ENCODE measurements at places on chromosomes 2 and 18.

DNA sequence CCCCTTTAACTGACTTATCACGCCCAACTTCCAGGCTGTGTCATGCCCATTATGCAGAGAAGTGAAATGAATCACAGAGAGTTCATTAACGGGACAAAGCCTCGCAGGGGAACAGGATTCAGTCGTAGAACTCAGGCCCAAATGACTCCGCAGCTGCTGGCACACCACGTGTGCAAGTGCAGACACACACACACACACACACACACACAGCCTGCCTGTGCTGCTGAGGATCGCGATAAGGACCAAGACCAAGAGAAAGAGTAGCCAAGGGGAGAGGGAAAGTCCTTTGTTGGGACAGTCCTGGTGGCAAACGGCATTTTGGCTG, 90.0 kb upstream of the TAF1B start:
- DNase-seq, result no peak

GRCh38 chr2:160077912-160078810, 15.7 kb upstream of the PLA2R1 start:
- no peak for DNase-seq

- DNase-seq, result no peak
Observed at GRCh38 chr2:95023222-95023597, 2.3 kb upstream of the MAL start.

GRCh38 chr2:207876842-207877535, 107.3 kb upstream of the FZD5 start:
- no peak for DNase-seq

DNA sequence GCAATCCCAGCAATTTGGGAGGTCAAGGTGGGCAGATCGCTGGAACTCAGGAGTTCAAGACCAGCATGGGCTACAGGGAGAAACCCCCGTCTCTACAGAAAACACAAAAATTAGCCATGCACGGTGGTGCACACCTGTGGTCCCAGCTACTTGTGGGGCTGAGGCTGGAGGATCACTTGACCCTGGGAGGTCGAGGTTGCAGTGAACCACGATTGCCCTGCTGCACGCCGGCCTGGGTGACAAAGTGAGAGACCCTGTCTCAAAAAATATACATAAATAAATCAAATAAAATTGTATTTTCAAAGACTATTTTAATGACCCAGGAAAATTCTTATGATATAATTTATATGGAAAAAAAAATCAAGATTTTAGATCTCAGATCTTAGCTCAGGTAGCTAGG, 191.5 kb downstream of the ZFP36L2 start:
- no peak for DNase-seq

GRCh38 chr2:233990261-233990798, 60.2 kb upstream of the SPP2 start:
- DNase-seq, result no peak

DNA sequence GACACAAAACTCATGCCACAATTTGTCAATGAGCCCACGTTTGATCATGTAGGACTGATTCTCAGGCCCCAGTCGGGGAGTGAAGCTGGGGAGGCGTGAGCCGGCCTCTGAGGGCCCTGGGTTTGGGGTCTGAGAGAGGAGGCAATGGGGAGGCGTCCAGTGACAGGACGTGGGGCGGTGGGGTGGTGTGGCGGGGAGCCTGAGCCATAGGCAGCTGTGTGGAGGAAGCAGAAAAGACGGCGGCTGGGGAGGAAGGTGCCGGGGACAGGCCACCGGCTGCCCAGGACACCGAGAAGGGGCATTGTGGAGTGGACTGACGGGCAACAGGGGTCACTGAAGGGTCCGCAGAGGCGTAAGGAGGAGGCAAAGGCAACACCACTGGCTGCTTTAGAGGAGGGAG, 7.2 kb downstream of the CHPF start:
- DNase-seq, result no peak

- DNase-seq, result no peak
Observed at GRCh38 chr2:237227592-237228280, 142.0 kb downstream of the COPS8 start.

- no peak for DNase-seq
Observed at GRCh38 chr2:140584471-140584870, 1546.3 kb downstream of the LRP1B start.

- DNase-seq, result no peak
Observed at GRCh38 chr2:127048618-127048935, 58.4 kb downstream of the BIN1 start.

GRCh38 chr18:29501952-29502351, 1325.0 kb upstream of the CDH2 start:
- DNase-seq, result no peak

- no peak for DNase-seq
Observed at GRCh38 chr18:2686349-2686968, 30.9 kb downstream of the SMCHD1 start.

GRCh38 chr2:232888099-232888836, 18.2 kb downstream of the SNORC start:
- no peak for DNase-seq

DNA sequence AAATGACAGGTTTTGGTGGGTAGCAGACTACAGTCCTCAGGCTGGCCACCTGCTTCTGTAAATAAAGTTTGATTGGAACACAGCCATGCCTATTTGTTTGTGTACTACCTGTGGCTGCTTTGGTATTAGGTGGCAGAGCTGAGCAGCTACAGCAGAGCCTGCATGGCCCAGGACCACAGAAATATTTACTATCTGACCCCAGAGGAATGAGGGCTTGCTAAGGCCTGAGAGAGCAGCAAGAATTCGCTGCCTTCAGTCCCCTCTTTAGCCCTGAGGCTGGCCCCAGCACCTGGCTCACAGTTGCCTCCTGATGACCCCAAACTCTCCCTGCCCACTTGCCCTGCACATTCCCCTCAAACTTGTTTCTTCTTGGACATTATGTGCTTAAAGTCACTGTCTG, 32.5 kb downstream of the POLR1A start:
- DNase-seq, result no peak

- DNase-seq, result no peak
Observed at GRCh38 chr2:138670734-138671133, 109.5 kb downstream of the NXPH2 start.

GRCh38 chr2:39228413-39229209, 15.2 kb downstream of the CDKL4 start:
- peak; percentile 33 for DNase-seq

- DNase-seq, result no peak
Observed at GRCh38 chr18:54975598-54975997, 16.3 kb upstream of the CCDC68 start.

DNA sequence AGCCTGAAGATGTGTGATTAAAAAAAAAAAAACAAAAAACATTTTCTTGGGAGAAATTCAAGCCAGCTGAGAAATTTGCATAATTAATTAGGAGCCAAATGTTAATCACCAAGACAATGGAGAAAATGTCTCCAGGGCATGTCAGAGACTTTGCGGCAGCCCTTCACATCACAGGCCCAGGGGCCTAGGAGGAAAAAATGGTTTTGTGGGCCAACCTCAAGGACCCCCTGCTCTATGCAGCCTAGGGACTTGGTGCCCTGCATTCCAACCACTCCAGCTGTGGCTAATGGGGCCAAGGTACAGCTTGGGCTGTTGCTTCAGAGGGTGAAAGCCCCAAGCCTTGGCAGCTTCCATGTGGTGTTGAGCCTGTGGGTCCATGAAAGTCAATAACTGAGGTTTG, 241.9 kb upstream of the THUMPD2 start:
- no peak for DNase-seq

DNA sequence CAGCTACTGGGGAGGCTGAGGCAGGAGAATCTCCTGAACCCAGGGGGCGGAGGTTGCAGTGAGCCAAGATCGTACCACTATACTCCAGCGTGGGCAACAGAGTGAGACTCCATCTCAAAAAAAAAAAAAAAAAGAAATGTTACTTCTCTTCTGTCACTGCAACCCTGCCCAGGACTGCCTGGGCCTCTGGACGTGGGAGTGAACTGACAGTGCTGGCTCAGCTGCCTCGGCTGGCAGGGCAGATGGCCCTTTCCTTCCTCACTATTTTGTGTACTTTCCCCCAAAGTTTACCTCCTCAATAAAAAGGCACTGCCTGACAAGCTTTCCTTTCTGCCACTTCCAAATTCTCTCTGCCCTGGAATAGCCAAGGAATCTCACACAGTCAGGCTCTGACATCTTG, 12.5 kb upstream of the GPR155 start:
- DNase-seq, result no peak

DNA sequence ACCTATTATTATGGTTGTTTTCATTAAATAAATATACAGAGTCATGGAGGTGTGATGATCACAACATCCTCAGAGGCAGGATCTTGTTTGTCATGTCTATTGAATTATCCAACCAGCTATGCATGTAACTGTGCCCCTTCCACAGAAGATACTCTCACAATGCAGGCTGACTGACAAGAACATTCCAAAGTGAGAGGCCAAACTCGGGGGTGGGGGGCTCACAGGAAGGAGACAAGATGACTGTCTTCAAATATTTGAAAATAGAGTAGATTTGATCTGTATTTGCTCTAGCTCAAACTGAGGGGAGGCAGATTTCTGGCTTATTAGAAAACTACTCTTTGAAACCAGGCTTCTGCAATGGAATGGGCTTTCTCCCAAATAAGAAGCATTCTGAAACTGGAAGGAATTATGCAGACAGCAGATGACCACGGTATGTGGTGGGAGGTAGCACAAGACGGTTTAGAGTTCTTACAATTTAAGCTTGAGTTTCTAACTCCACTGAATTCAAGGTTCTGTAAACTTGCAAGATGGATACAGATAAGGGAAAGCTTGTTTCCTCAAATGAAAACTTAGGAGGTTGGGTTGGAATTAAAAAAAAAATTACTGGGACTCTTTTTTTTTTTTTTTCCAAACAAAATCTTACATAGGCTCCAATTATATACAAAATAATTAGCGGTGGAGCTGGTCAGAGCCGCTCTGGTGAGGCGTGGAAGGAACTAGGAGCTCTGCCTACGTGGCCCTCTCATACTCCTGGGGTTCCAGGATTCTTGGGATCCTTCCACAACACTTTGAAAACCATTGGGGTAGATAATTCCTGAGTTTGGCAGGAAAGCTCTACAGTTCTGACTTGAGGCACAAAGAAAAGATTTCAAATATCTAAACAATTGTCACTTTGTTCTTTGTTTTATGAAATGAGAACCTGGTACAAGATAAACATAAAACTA, 79.3 kb downstream of the PLA2R1 start:
- DNase-seq, result peak; percentile 27

DNA sequence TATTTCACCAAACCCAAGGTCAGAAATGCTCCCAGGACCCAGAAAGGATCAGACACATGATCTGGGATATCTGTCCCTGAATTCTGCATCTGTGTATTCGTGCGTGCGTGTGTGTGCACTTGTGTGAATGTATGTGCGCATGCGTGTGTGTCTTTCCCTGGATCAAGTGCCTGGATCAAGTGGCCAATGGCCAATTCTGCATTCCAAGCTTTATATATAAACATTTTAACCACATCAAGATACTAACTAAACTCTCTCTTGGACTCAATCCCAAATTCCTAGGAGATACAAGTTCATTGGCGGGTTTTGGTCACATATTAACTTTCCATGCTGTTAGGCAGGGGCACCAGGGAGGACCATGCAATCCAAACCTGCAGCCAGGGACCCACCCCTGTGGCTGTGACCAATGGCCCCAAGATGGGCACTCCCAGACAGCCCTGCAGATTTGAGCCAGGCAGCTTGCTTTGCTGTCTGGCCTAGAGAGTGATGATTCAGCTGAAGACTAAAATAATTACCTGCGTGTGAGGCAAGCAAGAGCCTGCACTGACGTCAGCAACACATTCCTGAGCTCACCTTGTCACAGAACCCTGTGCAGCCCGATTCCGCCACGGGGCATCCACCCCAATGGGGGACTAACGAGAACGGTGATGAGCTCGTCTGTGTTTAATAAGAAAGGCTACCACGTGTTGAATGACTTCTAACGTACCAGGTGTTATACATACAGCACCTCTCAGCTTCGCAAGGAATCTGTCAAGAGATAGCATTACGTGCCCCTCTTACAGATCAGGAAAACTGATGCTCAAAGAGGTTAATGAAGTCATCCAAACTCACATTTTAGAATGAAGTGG, 45.3 kb upstream of the ROCK2 start:
- DNase-seq, result peak; percentile 74

GRCh38 chr2:197759013-197759412, 26.1 kb downstream of the BOLL start:
- no peak for DNase-seq

DNA sequence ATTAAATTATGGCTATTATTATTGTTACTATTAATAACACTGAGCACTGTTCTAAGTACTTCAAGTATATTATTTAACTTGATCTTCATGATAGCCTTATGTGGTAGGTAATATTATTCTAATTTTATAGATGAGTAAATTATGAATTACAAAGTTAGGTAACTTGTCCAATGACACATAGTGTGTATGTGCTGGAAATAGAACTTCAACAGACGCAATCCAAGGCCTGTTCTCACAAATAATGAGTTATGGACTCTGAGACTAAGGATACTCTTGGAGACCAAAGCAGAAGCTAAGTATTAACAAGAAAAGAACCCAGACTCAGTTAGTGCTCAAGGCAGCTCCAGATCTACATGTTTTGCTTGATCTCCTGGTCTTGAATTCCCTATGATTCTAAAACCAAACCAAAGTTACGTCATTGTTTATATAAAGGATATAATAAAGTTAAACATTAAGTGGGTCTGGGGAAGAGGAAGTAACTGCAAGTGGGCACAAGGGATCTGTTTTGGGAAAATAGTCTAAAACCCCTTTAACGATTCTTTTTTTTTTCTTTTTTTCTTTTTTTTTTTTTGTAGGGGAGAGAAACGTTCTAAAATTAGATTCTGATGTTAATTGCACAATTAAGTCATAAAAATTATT, 211.3 kb downstream of the ERBB4 start:
- DNase-seq, result no peak

GRCh38 chr2:74149247-74149525, 1.5 kb upstream of the BOLA3 start:
- DNase-seq, result no peak

- no peak for DNase-seq
Observed at GRCh38 chr18:66342577-66342976, 261.3 kb downstream of the CDH19 start.

GRCh38 chr2:20012282-20013125, at the start of gene MATN3:
TSS of gene MATN3 (minus strand) at chr2:20012668. CDS start at chr2:20012631, 37 bp downstream.
- no peak for DNase-seq

- no peak for DNase-seq
Observed at GRCh38 chr2:157572725-157573124, 55.9 kb downstream of the ACVR1C start.

Data from muscle of arm (tissue), 14 donors.